Stimulated activated naive CD8-positive, alpha-beta T cell treated with anti-CD3 and anti-CD28 coated beads, Interleukin-15, Interleukin-2, amounts not matched to agents 100 U/mL and 50 U/mL, for 24 hours (primary cell): ENCODE measurements at places on chromosomes 7 and 10.

DNA sequence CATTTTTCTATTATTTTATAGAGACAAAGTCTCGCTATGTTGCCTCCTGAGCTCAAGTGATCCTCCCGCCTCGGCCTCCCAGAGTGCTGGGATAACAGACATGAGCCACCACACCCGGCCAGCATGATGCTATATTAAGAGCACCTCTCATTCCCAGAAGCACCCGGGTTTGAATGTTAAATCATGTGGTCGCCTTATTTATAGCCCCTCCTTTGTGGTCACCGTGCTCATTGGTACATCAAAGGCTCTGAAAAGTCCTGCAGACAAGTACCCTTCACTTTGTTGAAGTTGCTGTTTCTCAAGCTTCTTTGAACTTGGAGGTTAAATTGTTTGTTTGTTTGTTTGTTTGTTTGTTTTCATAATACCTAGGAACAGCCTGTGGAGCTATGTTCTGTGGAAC, 40.0 kb downstream of the CLIP2 start:
- no peak for DNase-seq

DNA sequence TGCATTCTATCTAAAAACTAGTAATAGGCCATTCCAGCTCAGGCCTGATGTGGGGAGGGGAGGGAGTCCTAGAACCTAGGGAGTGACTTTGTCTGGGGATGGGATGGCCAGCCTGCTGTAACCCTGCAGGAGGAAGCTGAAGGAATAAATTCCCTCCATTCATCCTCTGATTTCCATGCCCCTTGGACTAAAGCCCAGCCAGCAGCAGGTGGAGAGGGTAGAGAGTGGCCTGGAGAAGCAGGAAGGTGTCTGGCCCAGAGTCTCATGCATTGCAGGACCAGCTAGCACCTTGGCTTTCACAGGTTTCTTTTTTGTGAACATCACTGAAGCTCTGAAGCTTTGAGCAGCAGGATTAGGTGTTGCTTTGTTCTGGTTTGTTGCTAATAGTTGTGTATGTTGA, 32.8 kb upstream of the CDH23 start:
- no peak for DNase-seq

GRCh38 chr7:148230296-148230695, 360.3 kb upstream of the C7orf33 start:
- no peak for DNase-seq

- no peak for DNase-seq
Observed at GRCh38 chr7:39413636-39414223, 152.5 kb upstream of the YAE1 start.

GRCh38 chr10:5748394-5748803, 63.8 kb downstream of the TASOR2 start:
- DNase-seq: no peak

- DNase-seq: no peak
Observed at GRCh38 chr10:18822156-18822555, 162.9 kb downstream of the ARL5B start.

- no peak for DNase-seq
Observed at GRCh38 chr7:7276161-7276560, 93.8 kb downstream of the C1GALT1 start.

DNA sequence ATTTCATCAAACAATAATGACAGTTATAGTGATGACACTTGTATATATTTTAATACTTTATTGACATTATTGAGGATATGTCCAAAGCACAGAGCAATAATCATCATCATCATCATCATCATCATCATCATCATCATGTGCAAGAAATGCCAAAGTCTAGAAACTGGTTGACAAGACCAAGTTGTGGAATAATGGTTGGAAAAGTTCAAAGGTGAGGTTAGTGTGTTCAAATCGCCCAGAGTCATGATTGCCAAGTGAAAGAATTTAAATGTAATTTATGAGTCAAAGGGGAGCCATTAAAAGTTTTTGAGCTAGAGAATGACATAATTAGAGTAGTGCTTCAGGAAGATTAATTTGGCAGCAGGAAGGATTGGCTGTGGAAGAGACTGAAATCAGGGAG, 852.4 kb downstream of the SORCS1 start:
- no peak for DNase-seq

DNA sequence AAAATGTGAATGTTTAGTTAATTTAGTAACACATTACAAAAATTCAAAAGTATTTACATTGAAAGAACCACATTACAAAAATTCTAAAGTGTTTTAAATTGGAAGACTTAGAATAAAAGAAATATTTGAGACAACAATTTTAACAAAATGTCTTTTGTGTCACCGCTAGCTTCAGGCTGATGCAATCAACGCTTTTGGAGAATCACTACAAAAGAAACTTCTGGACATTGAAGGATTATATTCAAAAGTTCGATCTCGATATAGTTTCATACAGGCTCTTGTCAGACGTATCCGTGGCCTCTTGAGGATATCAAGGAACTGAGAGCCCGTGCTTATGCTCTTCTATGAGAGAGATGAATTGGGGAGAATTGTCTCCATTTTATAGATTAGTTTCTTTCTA, 14.1 kb upstream of the STMP1 start:
- no peak for DNase-seq
